Chondrocyte (in vitro differentiated cells): ENCODE measurements at places on chromosomes 7 and 10. TPM values are rescaled to one million over a fixed set of nuclear protein-coding genes. Genes with fewer than 3 reads are reported as not detected.

DNA sequence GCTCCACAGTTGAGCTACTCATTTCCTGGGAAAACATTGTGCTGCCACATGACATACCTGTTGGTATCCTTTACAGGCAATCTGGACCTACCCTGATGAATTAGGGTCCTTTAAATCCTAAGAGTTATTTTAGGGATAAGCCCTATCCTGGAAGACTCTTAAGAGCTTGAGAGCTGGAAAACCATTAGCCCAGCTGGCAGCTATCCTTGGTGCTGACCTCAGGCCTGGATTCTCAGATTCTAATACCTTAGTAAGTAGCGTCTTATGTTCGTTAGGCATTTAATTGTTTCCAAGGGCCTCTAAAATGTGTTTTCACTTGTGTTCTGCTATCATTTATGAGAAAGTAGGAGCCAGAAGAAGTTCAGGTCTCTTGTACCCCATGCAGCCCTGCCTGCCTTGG, 93.0 kb upstream of the SORCS3 start:
- no peak overlapping the region for H3K4me3 ChIP-seq
- no peak overlapping the region for H3K27ac ChIP-seq
- no peaks in the 10 kb centered on the region for H3K27me3 ChIP-seq
- H3K4me1 ChIP-seq: no peaks in the 10 kb centered on the region

GRCh38 chr7:158061026-158061630, 526.5 kb downstream of the PTPRN2 start:
- H3K4me1 ChIP-seq: no peaks in the 10 kb centered on the region
- H3K27me3 ChIP-seq: no peaks in the 10 kb centered on the region
- H3K4me3 ChIP-seq: no peak overlapping the region
- H3K27ac ChIP-seq: no peak overlapping the region
- DNase-seq: peak; percentile 72
- H3K36me3 ChIP-seq: no peaks in the 10 kb centered on the region

DNA sequence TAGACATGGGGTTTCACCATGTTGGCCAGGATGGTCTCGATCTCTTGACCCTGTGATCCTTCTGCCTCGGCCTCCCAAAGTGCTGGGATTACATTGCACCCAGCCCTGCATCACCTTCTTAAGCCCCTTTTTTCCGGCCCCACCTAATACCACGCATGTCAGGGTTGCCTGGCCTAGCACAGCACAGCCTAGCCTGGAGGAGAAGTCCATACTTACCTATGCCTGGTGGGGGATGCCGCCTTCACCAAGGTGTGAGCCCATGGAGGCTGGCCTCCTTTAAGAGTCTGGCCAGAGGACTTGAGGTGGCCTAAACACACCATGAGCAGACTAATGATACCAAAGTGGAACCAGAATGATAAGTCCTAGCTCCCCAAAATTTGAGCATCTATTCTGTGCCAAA, 22.0 kb upstream of the CUX1 start:
- peaks cover 14% of the 10 kb centered on the region for H3K4me1 ChIP-seq

- H3K27ac ChIP-seq: no peak overlapping the region
- no peak for DNase-seq
Observed at GRCh38 chr7:53520841-53521240, 485.4 kb downstream of the POM121L12 start.

- no peak for DNase-seq
- no peaks in the 10 kb centered on the region for H3K36me3 ChIP-seq
- H3K4me3 ChIP-seq: peak overlapping the region; percentile 76
- peak overlapping the region; percentile 83 for H3K27ac ChIP-seq
- H3K27me3 ChIP-seq: no peaks in the 10 kb centered on the region
- peaks cover 55% of the 10 kb centered on the region for H3K4me1 ChIP-seq
Observed at GRCh38 chr10:134247-135131, 766 bp upstream of the ZMYND11 start.

GRCh38 chr10:115827231-115828009, 445.6 kb downstream of the GFRA1 start:
- H3K27ac ChIP-seq: no peak overlapping the region
- no peak overlapping the region for H3K4me3 ChIP-seq
- H3K27me3 ChIP-seq: no peaks in the 10 kb centered on the region
- H3K4me1 ChIP-seq: peaks cover 7% of the 10 kb centered on the region
- no peak for DNase-seq

DNA sequence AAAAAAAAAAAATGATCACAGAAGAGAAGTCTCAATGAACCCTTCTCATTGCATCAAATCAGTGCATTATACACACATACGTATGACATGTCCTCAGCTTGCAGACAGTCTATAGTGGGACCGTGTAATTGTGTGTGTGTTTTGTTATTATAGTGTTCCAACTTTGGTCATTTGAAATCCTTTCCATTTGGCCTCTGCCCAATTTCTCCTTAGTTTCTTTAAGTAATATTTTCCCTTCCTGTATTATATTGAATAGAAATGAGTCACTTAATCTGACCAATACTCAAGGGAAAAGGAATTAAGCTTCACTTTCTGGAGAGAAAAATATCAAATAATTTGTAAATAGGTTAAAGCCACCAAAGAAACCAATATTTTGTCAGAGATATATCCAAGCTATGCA, 415.5 kb upstream of the SORCS1 start:
- H3K4me1 ChIP-seq: no peaks in the 10 kb centered on the region
- no peak overlapping the region for H3K4me3 ChIP-seq
- no peak for DNase-seq

The MRC1 gene
- total RNA-seq: 0.07 TPM in 1 of 3 replicates, not detected in the others

The PSAP gene
- 963 to 1,130 TPM (median 970 TPM) in 3 replicates for total RNA-seq
